ENCODE measurements at places on chromosomes 12 and 14.

DNA sequence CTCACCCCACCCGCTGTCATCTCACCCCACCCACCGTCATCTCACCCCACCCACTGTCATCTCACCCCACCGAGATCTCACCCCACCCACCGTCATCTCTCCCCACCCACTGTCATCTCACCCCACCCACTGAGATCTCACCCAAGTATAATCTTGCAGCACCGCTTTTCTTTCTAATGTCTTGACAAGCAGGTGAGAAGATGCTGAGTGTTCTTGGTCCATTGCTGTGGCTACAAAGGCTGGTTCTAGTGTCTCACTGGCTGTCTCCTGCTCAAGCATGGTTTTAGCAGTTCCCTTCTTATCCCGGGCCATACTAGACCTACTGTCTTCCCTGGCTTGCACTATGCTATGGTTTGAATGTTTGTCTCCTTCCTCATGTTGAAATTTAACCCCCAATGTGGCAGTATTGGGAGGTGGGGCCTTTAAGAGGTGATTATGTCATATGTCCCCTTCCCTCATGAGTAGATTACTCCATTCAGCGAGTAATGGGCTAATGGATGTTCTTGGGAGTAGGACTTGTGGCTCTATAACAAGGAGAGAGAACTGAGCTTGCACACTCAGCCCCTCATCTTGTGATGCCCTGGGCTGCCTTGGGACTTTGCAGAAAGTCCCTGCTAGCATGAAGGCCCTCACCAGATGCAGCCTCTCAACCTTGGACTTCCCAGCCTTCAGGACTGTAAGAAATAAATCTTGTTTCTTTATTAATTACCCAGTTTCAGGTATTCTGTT, 47.7 kb upstream of the PPP2R5C start:
- no peak for DNase-seq

DNA sequence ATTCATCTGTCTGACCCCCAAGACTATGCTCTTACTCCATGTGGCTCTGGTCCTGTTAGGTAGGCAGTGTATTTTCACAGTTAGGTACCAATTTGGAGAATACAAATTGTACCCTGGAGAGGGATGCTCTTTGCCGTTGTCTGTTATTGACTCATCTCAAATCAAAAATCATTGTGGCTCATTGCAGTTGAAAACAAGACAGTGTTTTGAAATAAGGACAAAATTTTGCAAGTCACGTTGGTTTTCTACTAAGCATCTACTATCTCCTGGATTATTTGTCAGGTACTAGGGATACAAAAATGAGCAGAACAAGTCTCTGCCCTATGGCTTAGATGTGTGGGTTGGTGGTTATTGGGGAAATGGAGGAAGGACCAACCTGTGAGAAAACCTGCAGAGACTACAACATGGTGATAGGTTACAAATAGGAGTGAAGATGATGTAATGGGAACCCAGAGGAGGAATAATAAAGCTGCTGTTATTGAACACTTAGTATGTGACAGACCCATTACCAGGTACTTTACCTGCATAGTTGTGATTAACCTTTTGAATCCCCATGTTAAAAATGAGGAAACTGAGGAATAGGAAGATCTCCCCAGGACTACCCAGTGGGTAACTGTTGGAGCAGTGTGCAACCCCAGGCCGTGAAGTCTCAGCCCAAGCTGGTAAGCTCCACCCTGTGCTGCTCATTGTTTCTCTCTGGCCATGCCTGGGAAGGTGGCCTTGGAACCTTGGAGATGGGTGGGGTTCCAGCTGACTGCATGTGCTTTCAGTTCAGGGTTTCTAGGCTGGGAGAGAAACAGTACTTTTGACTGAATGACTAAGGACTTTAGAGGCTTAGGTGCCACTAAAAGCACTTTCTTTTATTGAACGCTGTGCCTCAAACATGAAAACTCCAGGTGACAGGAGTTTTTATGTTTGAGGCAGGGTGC, 72.9 kb upstream of the SRSF5 start:
- no peak for DNase-seq

DNA sequence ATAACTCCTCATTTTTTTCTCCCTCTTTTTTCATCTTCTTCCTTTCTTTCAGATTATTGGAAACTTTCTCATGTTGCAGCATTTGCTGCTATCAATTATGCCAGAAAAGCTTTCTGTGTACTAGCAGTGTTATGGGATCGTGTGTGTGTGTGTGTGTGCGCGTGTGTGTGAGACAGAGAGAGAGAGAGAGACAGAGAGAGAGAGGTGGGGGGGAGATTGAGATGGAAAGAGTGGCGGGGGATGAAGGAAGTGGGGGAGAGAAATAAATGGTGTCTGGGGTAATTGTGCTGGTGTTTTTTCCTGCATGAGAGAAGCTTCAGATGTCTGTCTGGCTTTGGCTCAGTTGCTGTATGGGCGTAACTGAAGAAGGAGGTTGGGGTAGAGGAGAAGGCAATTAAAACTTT, 268.9 kb downstream of the RAD51B start:
- DNase-seq, result no peak

- DNase-seq, result no peak
Observed at GRCh38 chr14:103313704-103314103, 20.3 kb upstream of the EIF5 start.

DNA sequence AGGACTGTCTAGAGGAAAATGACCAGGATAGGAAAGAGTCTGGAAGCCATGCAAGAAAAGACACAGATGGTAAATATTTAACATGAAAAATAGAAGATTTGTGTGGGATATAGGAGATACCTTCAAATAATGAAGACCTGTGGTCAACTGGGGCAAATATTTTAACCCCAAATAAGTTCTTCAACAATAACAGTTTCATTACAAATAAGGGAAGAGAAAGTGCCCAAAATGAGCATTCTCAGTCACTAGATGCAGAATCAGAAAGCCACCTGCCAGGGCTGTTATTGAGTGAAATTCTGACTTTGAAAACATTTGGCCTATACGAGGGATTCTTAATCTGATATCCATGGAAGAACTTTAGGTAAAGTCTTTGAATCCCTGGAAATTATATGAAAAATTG, 231.2 kb upstream of the PLEKHG7 start:
- no peak for DNase-seq

DNA sequence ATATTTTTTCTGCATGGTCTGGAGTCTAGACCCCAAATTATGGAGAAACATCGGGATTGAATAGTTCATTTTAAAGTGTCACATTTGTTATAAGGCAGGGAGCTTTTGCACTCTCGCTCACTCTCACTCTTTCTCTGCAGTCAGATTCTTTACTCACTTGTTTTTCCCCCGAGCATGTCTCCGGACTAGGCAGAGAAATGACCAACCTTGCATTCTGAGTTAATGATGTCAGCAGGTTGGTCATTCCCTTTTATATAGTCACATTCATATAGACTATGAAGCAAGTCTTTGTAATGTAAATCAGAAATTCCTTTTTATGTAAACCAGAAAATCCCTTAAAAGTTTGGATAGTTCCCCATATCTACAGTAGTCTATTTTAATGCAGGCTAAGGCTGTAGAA, 4.1 kb downstream of the C12orf75 start:
- no peak for DNase-seq

DNA sequence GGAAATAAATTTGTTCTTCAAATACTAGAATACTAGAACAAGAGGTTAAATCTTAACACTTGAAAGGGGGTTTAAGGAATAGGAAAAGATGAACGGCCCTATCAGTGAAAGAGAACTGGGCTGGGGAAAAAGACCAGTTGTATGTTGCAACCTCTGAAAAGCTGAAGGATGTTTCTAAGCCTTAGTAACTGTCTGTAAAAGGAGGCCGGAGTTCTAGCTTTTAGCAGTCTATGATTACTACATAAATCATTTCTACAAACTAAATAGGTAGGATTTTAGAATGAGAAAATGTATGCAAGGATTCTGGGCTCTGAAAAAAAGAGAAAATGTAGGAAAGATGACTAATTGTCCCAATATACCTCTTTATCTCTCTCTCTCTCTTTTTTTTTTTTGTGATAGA, 4.9 kb downstream of the CERS5 start:
- no peak for DNase-seq

- DNase-seq, result no peak
Observed at GRCh38 chr12:102407776-102408486, 72.4 kb downstream of the IGF1 start.

- DNase-seq, result no peak
Observed at GRCh38 chr12:89040146-89040964, 311.9 kb downstream of the DUSP6 start.

DNA sequence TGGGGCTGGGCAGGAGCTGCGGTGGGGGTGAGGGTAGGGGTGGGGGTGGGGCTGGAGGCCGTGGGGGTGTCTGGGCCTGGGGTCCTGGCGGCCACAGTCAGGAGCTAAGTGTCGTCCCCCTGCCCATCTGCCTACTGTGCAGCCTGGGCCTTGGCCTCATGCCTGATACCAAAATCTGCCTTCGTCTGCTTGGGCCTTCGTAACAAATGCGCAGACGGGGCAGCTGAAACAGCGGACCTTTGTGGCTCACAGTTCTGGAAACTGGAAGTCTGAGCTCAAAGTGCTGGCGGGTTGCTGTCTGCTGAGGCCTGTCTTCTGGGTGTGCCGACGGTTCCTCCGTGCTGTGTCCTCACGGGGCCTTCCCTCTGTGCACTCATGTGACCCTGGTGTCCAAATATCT, 61.7 kb downstream of the KIF26A start:
- no peak for DNase-seq

- DNase-seq, result no peak
Observed at GRCh38 chr12:27614866-27615265, 81.4 kb upstream of the REP15 start.

Measured in NCI-H2029 treated with DMSO at 0.1 percent for 48 hours (cell line).